ENCODE measurements at places on chromosomes 11 and 22.
A peak's percentile ranks its signal among the peaks of the same experiment; 100 is the strongest.

DNA sequence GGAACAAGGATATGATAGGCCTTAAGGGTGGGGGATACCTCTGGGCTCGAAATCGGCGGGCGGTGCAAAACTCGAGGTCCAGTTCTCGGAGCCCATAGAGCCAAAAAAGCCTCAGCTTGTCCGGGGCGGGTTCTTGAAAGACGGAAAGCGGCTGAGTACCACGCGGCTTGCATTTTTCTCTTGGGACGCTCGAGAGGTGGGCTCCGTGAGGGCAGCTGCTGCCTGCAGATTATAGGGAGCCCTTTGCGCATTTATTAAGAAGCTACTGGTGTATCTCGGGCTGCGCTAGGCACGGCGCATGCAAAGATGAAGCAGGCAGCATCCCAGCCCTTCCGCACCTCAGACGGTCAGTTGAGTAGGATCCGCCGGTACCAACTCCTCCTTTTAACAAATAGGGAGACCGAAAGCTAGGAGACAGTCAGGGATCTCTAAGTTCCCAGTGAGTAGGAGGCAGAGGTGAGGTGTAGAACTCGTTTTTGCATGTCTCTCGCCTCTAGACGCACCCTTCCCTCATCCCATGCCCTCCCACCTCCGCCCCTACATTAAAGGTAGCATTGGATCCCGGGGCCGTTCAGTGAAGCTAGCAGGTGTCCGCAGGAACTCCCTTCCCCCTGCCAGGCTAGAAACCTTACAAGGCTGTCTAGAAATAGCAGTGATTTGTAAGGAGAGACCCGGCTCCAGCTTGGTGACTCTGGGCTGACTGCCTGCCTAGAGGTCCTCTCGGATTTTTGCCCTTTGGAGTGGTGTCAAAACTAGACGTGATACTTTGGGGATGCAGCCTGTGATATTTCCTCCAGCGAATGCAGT is 768 bp downstream of the LDHA start:
- peak; percentile 17 for DNase-seq

DNA sequence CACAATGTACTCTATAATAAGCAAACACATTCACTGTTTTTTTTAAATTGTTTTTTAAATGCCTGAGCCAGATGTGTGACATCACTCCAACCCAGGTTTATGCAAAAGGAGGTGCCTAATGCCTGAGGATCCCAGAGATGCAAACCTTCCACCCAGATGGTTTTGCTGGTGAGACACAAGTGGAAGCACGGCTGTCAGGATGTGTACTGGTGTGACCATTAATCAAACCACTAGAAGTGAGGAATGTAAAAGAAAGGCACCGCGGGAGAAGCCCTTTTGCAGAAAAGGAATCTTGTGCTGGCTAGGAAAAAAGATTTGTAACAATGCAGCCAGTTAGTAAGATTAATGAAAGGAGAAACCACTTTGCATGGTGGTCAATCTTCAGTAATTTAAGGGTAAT is 407.4 kb downstream of the LARGE1 start:
- no peak for DNase-seq

GRCh38 chr11:116454951-116455350 is 317.8 kb downstream of the BUD13 start:
- no peak for DNase-seq

DNA sequence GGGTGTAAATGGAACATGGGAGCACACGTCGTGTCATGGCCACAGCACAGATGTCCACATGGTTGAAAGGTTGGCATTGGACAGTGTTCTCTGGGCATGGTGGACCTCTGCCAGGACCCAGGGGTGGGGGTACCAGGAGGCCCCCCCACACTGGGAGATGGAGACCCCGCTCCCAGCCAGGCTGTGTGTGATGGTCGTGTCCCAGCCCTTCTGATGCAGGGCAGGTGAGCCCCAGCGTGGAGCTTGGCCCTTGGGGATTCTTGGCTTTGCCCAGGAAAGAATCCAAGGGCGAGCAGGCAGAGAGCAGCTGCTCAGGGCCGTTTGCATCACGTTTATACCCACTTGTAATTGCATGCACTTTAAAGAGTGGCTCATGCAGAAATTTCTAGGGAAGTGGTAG is 22.0 kb upstream of the BRSK2 start:
- DNase-seq, result no peak

DNA sequence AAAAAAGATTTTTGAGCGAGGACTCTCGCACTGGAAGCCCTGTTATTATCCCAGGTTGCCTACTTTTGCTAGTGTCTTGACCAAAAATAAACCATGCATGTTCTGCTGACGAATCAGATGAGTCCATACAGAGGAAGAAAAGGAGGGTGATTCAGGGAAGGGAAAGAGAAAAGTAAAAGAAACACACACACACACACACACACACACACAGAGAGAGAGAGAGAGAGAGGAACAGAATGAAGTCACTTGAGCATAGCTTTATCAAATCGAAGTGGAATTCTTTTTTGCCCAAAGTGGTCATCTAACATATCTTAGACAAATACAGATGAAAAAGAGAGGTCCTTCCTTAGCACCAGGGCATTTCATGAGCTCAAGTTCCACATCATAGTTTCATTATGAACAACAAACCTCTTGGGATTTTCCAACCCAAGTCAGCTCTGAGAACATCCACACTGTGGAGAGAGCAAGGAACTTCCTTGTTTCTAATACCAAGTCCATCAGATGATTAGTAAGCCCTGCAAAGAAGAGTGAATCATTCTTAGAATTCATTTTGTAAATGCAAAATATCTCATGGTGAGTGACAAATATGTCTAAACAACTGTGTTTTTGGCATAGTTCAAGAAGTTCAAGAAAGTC is 7.7 kb upstream of the MMP12 start:
- no peak for DNase-seq

DNA sequence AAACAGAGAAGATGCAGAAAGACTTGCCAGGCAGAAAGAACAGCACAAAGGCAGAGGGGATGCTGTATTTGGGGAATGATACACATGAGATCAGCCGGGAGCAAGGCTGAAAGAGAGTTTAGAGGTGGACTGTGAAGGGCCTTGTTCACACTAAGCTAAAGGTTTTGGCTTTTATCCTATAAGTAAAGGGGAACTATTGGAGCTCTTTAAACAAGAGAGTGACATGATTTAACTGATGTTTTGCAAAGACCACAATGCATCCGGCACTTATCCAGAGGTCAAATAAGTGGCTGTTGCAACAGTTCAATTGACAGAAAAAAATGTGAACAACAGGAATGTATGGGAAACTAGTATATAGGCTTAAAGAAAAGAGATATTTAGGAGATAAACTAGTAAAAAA is 64.7 kb upstream of the RRAS2 start:
- DNase-seq, result no peak

DNA sequence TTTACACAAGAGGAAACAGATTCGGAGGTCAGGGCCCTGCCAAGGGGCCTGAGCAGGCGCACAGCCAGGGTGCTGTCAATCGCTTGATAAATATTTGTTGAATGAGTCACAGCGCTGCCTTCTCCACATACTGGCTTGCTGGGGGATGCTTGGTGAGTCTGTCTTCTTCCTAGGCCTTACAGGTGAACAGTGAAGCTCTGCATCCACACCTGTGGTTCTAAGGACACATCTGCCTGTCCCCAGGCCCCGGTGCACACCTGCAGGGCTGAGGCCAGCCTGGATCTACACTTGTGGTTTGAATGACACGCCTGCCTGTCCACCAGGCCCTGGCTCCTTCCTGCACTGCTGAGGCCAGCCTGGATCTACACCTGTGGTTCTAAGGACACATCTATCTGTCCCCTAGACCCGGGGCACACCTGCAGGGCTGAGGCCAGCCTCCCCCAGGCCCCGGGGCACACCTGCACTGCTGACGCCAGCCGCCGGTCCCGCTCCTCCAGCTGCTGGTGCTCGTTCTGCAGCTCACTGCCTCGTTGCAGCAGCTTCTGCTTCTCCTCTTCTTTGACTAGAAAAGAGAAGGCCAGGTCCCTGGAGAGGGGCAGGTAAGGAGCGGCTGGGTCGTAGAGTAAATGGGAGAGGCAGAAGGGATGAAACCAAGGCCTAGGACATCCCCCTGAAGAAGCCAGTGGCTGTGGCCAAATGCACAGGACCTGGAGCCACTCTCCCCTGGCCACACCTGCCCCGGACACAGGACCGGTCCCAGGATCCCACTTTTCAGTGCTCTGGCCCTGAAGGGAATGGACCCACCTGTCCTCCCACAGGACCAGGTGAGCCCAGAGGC is 124.6 kb downstream of the PHF21B start:
- no peak for DNase-seq

- DNase-seq, result no peak
Observed at GRCh38 chr11:74025467-74026166, 16.7 kb upstream of the UCP3 start.

DNA sequence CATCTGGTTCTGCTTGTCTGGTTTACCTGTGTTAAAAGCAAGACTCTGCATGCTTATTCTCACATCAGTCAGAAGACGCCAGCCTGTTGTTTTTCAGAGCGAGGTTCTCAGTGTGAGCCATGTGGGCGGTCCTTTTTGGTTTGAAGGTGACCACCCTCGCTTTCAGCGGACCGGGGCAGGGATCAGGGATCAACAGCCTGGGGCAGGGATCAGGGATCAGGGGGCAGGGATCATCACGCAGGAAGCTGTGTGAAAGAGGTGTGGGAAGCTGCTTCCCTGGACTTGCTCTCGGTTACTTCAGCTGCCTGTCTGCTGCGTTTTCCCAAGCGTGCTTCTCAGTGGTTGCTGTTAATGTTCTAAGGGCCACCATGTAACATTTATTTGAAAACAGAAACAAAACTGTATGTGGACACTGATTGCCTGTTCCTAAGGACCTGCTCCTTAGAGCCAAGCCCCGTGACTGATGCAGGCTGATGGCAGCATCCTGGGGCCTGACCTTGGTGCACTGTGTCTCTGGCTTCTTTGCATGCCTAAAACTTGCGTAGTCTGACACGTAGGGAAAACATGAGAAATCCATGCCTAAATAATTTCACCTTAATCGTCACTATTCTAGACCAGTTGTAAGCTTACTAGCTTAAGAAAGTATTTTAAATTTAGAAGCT is 146.9 kb downstream of the ATXN10 start:
- DNase-seq, result no peak

GRCh38 chr22:28142361-28142961 is 223.4 kb upstream of the PITPNB start:
- DNase-seq, result no peak

Measured in activated B cell treated with CpG ODN at 0.5 μM for 24 hours (primary cell).